HTR-8/SVneo (cell line): ENCODE measurements at places on chromosomes 1 and 21.

DNA sequence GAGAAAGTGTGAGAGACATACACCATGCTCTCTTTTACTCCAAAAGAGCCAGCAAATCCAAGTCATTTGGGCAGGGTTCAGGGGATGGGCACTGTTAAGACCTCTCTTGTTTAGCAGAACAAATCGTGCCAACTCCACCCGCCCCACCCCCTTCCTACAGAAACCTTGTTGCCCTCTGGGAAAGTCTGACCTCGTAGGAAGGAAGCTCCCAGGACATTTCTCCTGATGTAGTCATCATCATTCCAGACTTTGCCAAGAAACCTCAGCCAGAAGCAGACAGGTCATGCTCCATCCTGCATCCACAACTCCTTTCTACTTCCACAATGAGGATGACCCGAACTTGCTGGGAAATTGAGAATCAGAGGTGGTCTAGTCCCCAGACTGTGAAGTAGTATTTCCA lies 57.7 kb downstream of the UBE2T start:
- peak; percentile 66 for DNase-seq

DNA sequence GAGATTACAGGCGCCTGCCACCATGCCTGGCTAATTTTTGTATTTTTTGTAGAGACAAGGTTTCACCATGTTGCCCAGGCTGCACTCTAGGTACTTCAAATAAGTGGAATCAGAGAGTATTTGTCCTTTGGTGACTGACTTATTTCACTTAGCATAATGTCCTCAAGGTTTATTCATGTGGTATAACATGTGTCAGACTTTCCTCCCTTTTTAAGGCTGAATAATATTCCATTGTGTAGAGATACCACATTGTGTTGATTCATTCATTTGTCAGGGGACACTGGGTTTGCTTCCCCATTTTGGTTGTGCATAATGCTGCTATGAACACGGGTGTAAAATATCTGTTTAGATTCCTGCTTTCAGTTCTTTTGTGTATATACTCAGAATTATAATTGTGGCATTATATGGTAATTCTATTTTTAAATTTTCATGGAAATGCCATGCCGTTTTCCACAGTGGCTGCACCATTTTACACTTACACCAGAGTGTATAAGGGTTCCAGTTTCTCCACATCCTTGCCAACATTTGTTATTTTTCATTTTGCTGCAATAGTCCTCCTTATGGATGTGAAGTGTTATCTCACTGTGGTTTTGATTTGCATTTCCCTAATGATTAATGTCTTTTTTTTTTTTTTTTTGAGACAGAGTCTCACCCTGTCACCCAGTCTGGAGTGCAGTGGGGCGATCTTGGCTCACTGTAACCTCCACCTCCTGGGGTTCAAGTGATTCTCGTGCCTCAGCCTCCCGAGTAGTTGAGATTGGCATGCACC lies 35.1 kb downstream of the IL6R start:
- no peak for DNase-seq

DNA sequence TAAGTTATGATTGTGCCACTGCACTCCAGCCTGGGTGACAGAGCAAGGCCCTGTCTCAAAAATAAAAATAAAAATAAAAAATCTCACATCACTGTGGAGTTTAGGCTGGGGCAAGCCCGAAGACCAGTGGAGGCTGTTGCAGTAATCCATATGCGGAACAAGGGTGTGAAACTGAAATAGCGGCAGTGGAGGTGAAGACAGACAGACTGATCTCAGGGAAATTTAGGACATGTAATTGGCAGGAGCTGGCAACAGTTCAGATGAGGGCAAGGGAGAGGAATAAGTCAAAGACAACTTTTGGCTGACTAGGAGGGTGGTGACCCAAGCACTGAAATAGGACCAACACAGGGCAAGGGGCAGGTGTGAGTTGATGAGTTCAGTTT lies 8.4 kb downstream of the ARMH1 start:
- DNase-seq: no peak

DNA sequence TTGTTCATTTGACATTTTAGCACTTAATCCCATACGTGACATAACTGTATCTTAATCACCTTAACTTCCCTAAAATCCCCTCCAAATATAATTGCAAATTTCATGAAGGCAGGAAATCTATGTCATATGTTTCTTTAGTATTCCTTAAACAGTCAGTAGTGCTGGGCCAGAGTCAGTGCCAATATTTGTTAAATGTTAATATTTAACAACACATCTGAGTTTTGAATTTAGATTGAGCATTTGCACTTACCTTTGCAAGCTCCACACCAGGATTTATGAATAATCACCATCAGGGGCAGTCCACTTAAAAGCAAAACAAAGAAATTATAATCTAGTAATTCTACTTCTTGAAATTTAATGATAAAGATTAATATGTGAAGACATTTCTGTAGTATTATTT lies 5.3 kb downstream of the KTI12 start:
- DNase-seq: no peak

DNA sequence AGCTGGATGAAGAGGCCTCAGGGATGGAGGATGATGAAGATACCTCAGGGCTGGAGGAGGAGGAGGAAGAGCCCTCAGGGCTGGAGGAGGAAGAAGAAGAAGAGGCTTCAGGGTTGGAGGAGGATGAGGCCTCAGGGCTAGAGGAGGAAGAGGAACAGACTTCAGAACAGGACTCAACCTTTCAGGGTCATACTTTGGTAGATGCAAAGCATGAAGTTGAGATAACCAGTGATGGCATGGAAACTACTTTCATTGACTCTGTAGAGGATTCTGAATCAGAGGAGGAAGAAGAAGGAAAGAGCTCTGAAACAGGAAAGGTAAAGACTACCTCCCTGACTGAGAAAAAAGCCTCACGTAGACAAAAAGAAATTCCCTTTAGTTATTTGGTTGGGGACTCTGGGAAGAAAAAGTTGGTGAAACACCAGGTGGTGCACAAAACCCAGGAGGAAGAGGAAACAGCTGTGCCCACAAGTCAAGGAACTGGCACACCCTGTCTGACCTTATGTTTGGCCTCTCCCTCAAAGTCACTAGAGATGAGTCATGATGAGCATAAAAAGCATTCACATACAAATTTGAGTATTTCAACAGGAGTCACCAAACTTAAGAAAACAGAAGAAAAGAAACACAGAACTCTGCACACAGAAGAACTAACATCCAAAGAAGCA lies 15.4 kb downstream of the L1TD1 start:
- DNase-seq: no peak

- no peak for DNase-seq
Measured at GRCh38 chr1:219066098-219066497, 107.6 kb upstream of the LYPLAL1 start.

GRCh38 chr1:51564124-51564523 lies 45.1 kb upstream of the EPS15 start:
- DNase-seq: no peak

DNA sequence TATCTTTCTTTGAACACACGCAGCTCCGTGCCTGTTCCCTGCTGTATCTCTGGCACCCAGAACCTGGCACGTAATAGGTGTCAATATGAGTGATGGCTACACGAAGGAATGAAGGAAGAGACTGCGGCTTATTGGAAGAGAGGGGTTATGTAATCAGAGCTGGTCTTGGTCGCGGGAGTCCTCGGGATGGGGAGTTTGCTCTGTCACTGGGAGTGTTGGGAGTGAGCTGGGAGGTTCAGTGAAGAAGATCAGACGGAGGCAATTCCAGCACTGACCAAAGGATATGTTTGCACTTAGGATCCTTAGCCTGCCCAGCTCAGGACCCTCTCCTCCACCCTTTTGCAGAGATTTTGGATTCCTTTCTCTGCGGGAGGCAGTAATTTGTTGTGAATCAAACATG lies 709.1 kb downstream of the PTPRU start:
- no peak for DNase-seq

DNA sequence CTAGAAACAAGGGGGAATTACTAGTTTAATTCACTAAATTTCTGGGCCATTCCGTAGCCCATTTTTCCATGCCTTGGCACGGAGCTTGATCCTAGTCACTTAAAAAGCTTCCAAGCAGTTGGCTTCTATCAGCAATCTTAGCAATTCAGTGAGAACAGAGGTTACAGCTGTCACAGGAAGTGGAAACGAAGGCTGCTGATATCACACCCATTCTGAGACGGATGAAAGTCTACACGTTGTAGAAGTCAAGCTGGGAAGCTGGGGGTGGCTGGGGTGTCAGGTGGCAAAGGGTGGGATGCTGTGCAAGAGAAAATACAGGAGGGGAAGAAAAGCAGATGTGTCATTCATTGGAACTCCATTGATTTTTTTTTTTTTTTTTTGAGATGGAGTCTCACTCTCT lies 11.8 kb upstream of the STMN1 start:
- DNase-seq: no peak

DNA sequence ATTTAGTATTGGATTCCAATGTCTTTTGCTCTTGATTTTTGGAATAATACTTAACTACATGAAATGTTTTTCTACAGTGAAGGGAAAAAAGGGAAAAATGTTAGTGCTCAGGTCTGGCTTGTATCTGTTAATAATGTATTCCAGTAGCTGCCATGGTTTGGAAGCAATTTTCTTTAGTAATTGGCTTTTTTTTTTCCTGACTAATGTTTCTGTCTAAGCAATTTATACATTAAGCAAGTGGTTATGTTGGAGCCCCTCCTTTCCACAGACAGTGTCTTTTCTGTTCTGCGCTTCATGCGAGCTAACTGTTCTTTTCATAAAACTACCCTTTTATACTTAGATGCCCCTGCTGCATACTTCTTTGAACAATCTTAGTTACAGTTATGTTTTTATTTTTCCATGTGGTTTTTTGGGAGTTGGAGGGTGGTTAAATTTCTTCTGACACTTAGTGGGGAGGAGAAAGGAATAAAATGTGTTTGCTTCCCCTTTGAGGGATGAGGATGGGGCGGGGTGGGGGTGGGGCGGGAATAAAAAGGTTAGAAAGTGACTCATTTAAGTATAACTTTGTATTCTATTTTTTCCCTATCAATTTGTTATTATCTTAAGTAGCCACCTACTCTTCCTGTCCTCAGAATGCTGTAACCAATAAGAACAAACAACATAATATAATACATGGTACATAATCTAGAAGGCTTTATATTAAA lies 83.1 kb downstream of the CLIC4 start:
- no peak for DNase-seq

DNA sequence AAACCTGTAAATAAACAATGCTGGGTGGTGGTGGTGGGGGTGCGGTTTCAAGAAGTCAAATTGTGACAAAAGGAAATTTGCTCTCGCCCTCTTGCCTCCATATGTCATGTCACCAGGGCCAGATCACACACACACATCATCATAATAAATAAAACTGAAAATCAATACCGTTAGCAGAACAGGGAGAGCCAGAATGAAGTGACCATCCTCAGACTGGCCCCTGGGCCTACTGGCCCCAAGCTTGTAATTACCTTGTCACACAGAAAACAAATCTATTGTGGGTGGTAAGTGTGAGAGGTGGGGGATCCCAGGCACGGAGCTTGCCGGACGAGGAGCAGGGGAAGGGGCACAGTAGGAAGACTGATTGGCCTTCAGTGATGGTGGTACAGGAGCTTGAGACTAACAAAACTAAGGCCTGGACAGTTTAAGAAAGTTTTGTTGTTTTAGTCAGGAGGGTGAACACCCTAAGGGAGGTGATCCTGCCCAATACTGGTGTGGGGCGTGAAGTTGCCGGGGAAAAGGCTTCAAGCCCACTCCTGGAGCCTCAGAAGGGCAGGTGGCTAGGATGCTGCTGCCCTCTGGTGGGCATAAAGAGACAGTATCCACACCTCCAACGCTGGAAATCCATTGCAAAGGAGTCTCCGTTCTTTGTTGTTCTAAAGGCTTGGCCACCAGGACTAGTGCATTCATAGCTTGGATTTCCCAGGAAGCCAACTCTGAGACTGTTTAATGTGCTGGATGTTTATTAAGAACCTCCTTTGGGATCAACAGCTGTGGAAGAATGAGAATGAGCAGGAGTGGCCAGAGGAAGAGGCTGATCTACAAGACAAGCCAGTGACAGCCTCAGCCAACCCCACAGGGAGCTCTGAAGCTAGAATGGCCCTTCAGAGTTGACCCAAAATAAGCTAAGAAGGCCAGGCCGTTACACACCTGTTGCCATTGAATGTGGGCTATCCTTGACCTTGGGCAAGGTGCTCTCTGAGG lies 8.1 kb upstream of the C1orf216 start:
- DNase-seq: peak; percentile 53
